ENCODE measurements at places on chromosomes 7 and 10.

- ATAC-seq = peak; percentile 89
Observed at GRCh38 chr10:79149662-79150443, 81.1 kb downstream of the ZMIZ1 start.

DNA sequence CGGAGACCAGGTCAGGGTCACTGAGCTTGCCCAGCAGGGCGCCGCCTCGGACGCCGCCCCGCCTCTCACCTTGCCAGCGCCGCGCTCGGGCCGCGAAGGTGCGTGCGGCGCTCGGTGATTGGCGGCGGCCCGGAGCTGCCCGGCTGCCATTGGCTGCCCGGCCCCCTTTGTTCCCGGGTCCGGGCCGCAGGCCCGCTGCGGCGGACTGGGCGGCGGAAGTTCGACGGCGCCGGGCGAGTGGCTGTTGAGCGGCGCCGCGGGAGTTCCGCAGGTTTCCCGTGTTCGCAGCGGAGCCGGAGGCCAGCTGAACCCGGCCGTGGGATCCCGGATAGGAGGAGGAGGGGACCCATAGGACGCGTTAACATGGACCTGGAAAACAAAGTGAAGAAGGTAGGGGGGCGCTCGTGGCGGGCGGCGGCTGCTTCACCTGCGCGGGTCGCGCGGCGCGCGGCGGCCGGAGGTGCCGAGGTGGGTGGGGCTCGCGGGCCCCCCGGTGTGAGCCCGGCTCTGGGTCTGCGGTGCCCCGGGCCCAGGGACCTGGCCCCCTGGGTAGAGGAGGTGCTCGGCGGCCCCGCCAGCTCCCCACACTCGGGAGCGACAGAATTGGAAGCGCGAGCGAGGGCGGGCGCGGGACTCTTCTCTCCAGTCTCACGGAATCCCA is at the start of gene TES:
Gene TES (plus strand): TSS at position 195 of the 661 bp plus-strand sequence. CDS start 169 bp downstream, at position 364.
- ATAC-seq = peak; percentile 82

DNA sequence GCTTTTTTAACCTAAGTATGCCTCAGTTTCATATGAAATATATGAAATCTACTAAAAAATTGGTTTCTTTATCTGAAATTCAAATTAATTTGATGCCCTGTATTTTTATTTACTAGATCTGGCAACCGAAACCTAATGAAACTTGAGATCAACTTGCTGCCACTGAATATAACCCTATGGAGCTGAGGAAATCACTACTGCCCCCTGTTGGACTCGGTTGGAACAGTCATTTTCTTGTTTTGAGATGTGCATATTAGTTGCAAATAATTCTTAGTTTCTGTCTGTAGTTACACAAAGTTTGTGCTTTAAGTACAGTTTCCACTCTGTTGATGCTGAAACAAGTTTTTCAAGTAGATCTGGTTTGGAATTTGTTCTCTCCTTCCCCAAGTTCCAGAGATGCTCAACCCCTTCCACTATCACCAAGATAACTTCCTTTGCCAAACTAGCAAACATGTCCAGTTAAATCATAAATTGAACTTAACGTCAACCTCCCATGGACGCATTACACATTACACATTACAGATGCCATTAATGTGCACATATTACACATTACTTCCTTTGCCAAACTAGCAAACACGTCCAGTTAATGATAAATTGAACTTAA is 22.2 kb upstream of the EXOC4 start:
- no peak for ATAC-seq

- ATAC-seq = no peak
Observed at GRCh38 chr10:31678139-31678536, 250.5 kb downstream of the ARHGAP12 start.

GRCh38 chr10:122657729-122658128 is 41.9 kb downstream of the C10orf120 start:
- ATAC-seq = no peak

Data from activated CD4-positive, CD25-positive, alpha-beta regulatory T cell treated with anti-CD3 and anti-CD28 coated beads, Interleukin-2, amount 50 U/mL, for 24 hours (primary cell).